ENCODE measurements at places on chromosomes 5 and 9.

DNA sequence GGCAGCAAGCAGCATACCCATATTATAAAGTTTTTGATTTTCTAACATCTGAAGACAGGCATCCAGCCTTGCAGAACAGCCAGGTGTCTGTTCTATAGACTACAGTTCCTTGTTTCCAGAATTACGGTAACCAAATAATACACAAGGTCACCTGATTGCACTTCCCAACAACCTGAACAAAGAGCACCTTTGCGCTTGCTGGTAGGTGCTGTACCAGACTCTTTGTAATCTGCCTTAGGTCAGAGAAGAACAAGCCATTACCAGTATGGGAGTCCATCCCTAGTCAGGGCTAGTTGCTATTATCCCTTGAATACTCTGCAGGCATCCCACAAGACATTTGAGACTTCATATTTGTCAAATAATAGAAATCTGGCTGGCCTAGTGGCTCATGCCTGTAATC lies 256.2 kb downstream of the ARRDC3 start:
- DNase-seq: no peak

DNA sequence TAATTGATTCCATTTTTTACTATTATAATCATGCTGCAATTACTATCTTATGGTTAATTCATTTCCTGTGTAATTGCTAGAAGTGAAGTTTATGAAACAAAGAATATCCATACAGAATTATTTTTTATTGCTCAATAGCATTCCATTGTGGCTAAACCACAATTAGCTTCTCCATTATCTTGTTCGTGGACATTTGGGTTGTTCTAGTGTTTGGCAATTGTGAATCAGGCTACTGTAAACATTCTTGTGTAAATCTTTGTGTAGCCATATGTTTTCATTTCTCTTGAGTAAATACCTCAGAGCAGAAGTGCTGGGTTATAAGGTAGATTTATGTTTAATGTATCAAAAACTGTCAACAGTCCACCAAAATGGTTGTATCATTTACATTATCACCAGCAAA lies 341.1 kb downstream of the MAT2B start:
- DNase-seq: no peak

GRCh38 chr9:81512641-81513040 lies 176.7 kb downstream of the TLE1 start:
- DNase-seq: no peak

DNA sequence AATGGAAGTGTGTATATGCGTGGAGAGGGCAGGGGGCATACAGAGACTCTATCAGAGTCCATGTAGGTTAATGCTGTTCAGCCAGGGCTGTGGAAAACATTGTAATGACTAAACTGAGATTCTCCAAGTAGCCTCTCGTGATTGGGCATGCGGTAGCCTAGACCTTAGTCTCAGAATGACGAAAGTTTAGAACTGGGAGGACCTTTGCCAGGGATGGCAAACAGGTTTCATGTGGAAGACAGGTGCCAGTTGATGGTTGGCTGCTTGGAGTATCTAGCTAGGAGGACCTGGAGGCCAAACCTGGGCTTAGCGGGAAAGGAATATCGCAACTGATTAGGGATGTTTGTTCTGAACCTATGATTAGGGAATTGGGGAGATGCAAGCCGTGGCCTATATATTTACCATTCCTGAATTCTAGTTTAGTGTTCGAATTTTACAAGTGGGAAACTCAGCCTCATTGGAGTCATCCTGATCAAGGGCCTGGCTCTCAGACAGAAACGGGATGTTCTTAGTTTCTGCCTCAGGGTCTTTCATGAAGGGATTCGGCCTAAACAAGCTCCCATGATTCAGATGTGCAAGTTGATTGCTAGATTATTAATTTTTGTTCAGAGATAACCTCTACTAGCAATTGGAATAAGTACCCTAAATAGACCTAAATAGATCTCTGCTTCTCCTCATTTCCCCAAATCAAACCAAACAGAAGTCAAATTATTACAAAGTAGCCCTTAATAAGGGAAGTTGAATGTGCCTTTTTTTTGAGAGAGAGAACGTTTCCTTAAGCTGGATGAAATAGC lies 26.8 kb upstream of the TJP2 start:
- DNase-seq: no peak

DNA sequence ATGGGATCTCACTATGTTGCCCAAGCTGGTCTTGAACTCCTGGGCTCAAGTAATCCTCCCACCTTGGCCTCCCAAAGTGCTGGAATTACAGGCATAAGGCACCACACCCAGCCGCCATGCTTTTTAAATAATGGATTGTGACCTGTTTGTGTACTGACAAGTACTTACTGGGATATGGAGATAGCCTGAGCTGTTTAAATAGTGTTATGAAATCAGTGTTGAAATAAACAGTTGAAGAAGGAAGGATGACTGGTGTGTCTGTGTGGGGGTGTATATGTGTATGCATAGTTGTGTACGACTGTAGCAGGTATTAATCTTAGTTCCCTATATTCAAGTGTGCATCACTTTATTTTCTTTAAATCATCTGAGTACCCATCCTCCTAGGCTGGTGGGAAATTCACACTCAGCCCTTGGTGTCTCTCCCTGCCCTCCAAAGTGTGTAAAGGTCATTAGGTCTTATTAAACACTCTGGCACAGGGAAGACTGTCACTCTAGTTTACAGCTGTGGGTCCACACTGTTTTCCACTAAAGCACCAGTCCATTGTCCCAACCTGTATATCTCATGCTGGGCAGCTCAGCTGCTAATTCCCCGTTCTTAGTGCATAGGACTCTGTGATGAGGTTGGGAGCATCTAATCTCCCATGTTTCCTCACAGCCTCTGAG lies 91.0 kb downstream of the SNX18 start:
- no peak for DNase-seq

DNA sequence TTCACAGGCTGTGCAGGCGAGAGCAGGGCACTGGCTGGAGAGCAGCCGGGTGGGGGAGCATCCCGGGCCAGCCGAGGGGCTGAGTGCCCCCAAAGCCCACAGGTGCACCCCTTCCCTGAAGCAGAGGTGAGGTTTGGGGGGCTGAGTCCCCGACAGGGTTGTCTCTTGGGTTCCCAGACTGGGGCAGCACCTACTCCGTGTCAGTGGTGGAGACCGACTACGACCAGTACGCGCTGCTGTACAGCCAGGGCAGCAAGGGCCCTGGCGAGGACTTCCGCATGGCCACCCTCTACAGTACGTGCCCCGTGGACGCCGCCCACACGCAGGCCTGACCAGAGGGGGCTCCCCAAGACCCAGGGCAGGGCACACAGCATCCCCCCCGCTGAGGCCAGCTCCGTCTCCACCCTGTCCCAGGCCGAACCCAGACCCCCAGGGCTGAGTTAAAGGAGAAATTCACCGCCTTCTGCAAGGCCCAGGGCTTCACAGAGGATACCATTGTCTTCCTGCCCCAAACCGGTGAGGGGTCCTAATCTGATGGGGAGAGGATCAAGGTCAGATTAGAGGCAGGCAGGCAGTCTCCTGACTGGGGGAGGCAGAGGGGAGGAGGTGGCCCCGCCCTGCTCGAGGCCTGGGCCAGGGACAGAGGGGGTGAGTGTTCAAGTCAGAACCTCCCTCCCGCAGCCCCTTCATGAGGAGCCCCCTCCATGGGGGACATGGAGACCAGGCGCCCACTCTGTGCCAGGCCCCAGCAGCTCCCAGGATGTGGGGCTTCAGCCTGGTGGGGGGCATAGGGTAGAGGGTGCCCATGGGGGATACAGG lies 2.7 kb downstream of the PTGDS start:
- DNase-seq: no peak

- no peak for DNase-seq
These were observed 7.4 kb downstream of the CPLX2 start for GRCh38 chr5:175878544-175879438.

GRCh38 chr9:115373000-115373709 lies 255.2 kb upstream of the TNC start:
- peak; percentile 31 for DNase-seq

DNA sequence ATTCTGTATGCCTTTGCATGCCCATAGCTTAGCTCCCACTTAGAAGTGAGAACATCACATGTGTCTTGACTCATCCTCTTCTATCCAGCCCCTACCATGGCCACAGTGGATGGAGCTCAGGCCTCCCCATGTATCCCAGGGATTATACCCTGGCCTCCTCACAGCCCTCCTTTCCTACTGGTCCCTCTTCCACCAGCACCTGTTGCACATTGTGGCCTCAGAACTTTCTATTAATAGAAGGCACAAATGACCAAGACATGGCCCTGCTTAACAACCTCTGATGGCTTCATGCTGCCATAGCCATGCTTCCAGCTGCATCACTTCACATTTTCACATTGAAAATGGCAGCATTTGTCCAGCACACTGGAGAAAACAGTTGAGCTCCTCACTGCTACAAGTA lies 315.4 kb downstream of the CDK5RAP2 start:
- no peak for DNase-seq

GRCh38 chr9:135983208-135984071 lies 22.3 kb upstream of the UBAC1 start:
- DNase-seq: no peak

DNA sequence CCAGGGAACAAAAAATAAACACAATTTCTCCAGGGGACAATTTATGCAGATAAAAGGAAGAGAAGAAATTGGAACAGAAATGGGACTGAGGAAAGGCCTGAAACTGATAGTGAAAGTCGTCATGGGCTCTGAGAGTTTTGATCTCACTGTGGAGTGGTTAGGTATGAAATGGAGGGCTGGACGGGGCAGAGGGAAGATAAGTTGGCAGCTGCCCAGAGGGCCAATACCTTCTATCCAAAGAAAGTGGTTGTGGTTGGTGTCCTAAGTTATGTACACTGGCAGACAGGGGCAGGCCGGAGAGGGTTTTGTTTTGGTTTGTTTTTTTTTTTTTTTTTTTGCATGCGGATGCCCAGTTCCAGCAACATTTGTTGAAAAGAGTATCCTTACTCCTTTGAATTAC lies 46.1 kb downstream of the ZNF618 start:
- no peak for DNase-seq

GRCh38 chr5:1002836-1003235 lies 5.8 kb upstream of the NKD2 start:
- no peak for DNase-seq

- DNase-seq: no peak
These were observed 422.3 kb downstream of the PRR16 start for GRCh38 chr5:120886351-120886860.

DNA sequence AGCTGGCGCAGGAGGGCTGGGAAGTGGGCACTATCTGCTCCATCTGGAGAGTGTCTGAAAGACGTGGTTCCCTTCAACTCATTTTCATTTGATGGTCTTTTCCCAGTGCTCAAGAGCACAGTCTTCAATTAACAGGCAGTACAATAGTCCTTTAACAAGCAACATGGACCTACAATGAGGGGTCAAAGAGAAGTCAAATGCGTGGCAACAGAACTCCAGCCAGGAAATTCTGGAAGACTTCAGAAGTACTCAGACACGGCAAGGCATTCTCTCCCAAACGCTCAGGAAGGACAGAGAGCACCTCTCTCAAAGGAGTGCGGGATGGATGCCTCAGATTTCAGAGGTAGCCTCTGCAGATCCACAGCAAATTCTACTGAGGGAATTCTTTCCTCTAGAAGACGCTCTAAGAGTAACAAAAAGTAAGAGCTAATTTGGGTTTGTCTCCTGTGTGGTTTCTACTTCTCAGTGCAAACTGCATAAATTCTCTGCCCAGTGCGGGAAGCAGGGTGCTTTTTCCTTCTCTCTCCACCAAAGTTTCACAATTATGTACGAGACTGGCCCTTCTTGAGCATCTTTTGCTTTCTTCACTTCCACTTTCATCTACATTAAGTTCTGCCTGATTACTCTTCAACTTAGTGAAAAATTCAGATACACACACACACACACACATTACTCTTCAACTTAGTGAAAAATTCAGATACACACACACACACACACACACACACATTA lies 56.4 kb downstream of the LHFPL2 start:
- DNase-seq: no peak

DNA sequence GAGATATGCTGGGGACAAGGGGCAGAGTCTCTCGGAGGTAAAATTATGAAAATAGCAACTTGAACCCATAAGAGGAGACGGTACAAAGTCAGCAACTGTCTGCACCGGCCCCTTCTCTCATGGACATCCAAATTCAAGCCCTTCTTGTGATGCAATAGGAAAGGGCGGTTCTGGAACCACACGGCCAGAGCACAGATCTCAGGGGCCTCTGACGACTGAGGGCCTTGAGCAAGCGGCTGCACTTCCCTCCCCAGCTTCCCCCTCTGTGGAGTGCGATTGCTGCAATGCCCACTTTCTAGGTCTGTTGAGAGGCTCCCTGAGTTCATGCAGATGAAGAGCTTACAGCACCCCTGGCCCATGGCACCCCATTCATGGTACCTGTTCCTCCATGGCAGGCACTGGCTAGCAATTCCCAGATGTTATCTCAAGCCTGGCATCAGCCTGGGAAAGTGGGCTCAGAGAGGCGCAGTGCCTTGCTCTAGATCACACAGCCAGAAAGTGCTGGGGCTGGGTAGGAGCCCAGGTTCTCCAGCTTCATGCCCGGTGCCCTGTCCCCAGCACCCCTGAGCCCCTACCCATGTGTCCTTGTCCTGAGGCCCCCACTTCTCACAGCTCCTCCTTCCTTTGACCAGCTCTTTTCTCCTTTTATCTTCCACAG lies 17.7 kb upstream of the CPLX2 start:
- no peak for DNase-seq

- no peak for DNase-seq
These were observed 162.2 kb downstream of the OXCT1 start for GRCh38 chr5:41707853-41708603.
